CD4-positive, alpha-beta T cell (primary cell): ENCODE measurements at places on chromosomes 2 and 18. TPM values are rescaled to one million over a fixed set of nuclear protein-coding genes. Genes with fewer than 3 reads are reported as not detected.

DNA sequence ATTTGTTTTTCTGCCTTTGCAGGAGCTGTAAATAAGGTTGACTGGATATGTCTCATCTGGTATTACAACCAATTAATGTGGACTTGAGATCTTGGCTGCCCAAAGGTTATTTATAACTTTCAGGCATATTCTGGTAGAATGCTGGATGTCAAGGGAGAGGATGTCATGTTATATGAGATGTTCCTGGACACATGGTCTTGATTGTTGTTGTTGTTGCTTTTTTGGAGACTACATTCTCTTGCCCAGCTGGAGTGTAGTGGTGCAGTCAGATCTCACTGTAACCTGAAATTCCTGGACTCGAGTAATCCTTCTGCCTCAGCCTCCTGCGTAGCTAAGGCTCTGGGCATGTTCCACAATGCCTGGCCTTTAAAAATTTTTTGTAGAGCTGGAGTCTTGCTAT, 83.3 kb downstream of the LCLAT1 start:
- H3K4me1 ChIP-seq, result no peaks in the 10 kb centered on the region
- no peaks in the 10 kb centered on the region for H3K27me3 ChIP-seq
- no peak overlapping the region for H3K4me3 ChIP-seq
- H3K36me3 ChIP-seq, result peaks cover 32% of the 10 kb centered on the region

- H3K36me3 ChIP-seq, result no peaks in the 10 kb centered on the region
- DNase-seq, result no peak
- H3K27ac ChIP-seq, result no peak overlapping the region
- H3K4me3 ChIP-seq, result no peak overlapping the region
- no peaks in the 10 kb centered on the region for H3K4me1 ChIP-seq
These were observed 47.5 kb downstream of the RAB31 start for GRCh38 chr18:9755615-9756014.

DNA sequence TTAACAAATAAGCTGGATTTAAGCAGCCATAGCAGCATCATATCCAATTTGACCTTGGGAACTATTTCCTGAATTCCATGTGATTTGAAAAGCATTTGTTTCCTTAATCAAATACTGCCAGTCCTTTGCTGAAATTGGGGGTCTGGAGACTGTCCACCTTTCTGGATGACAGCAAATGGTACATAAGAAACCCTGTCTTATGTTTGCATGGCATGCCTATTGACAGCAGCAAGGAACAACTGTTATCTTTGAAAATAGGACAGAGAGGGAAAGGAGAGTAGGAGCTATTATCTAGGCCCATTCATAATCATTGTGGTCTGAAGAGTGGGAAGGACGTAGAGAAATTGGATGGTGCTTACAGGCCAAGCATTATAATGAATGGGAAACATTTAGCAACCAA, 129.2 kb upstream of the CTNNA2 start:
- H3K27me3 ChIP-seq, result no peaks in the 10 kb centered on the region
- H3K36me3 ChIP-seq, result no peaks in the 10 kb centered on the region
- DNase-seq, result no peak
- no peak overlapping the region for H3K27ac ChIP-seq

GRCh38 chr18:25288340-25288938, 63.5 kb downstream of the ZNF521 start:
- no peak overlapping the region for H3K27ac ChIP-seq
- H3K27me3 ChIP-seq, result no peaks in the 10 kb centered on the region
- H3K36me3 ChIP-seq, result no peaks in the 10 kb centered on the region
- no peaks in the 10 kb centered on the region for H3K4me1 ChIP-seq

DNA sequence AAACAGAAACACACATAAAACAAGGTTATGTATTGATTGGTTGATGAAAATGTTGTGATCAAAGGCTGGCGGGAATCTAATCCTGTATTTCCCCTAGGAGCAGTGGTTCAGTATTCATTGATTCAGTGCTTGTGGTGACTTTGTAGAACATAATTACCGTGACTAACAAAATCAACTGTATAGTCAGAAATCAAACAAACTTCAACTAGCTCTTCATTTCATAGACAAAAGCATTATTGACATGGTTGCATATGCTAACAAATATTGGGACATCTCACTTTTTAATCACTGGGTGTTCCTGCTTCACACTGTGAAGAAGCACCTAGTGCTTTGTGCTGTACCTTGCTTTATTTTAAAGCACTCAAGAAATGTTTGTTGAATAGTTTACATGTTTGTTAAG, 41.4 kb downstream of the USP14 start:
- H3K4me3 ChIP-seq, result no peak overlapping the region
- DNase-seq, result no peak
- H3K27me3 ChIP-seq, result no peaks in the 10 kb centered on the region
- H3K27ac ChIP-seq, result no peak overlapping the region
- no peaks in the 10 kb centered on the region for H3K4me1 ChIP-seq

Gene PLEK
- total RNA-seq, result 5.3 TPM

Gene DYSF
- 0.31 TPM for total RNA-seq

Gene PARD3B
- total RNA-seq, result 1.9 TPM
